ENCODE measurements at places on chromosomes 13 and 19. TPM values are rescaled to one million over a fixed set of nuclear protein-coding genes. Genes with fewer than 3 reads are reported as not detected.

DNA sequence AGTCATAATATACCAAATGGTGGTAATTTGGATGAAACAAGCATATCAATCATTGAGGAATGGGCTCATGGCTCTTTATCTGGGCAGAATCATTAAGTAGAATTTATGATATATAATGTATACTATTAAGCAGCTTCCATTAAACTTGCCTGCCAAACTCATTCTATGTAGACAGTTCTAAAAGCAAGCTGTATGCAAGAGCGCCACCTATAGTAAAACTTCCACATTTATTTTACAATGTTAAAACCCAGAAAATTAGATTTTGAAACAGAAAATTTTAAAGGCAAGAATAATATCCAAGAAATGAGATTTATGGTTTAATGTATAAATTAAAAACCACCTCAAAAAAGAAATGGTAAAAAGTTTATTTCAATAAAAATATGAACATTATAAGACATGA lies 161.5 kb downstream of the MZT1 start:
- no peak for DNase-seq
- H3K4me3 ChIP-seq, result no peak overlapping the region
- no peaks in the 10 kb centered on the region for H3K27me3 ChIP-seq
- no peaks in the 10 kb centered on the region for H3K36me3 ChIP-seq
- no peak overlapping the region for H3K27ac ChIP-seq
- H3K4me1 ChIP-seq, result no peaks in the 10 kb centered on the region

DNA sequence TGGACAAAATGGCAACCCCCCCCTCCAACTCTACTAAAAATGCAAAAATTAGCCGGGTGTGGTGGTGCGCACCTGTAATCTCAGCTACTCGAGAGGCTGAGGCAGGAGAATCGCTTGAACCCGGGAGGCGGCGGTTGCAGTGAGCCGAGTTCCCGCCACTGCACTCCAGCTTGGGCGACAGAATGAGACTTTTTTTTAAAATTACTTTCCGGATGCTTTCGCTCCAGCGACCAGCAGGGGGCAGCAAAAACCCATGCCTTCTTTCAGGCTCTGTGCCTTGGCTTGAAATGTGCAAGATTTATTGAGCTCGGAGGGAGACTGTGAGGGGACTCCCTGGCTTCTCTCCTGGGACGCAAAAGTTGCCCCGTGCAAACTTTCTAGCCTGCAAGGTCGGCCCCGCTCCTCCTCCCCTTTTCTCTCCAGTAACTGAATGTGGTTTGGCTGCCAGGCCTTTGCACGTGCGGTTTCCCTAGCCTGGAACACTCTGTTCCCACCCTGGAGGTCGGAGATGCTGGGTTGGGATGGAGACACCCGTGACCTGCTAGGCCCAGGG lies 61.4 kb upstream of the NFIC start:
- peak overlapping the region; percentile 13 for H3K4me3 ChIP-seq
- H3K4me1 ChIP-seq, result peaks cover 11% of the 10 kb centered on the region
- H3K36me3 ChIP-seq, result no peaks in the 10 kb centered on the region

DNA sequence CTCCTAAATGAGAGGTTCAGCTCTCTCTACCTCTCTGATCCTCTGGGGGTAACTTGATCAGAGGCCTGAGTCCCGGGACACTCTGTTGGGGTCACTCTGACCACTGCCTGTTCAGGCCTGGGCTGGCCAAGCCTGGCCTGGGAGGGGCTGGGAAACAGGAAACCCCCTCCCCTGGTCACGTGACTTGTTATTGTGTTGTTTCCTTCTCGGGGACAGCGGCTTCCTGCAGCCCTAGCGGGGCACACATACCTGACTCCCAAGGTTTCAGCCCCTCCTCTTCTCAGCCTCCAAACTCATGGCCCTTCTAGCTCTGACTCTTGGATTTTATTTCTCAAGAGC lies at the start of gene USHBP1:
USHBP1 (minus strand) TSS at position 105 of the 339 bp plus-strand sequence. CDS start 446 bp downstream, outside the sequence.
- H3K36me3 ChIP-seq, result no peaks in the 10 kb centered on the region
- H3K27ac ChIP-seq, result peak within 1 kb of the TSS; percentile 36
- no peaks in the 10 kb centered on the region for H3K27me3 ChIP-seq
- H3K4me3 ChIP-seq, result peak within 1 kb of the TSS; percentile 13
- peaks cover 6% of the 10 kb centered on the region for H3K4me1 ChIP-seq

DNA sequence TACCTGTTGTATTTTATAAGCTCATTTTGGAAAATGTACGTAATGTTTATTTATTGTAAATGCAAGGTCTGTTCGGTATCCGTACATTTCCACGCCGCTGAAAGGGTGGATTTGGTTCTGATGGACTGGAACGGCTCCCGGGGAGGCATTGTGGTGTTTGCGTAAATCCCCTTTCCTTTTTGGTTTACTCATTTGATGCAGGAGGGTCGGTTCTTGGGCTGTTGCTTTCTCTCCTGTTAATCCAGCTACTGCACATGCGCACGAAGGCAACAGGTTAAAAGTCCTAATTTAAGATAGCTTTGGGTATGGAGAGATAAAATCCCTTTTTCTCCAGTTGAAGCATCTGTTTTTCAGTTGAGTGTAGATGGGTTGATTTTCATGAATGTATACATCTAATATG lies 224.4 kb downstream of the TM9SF2 start:
- no peaks in the 10 kb centered on the region for H3K27me3 ChIP-seq
- no peaks in the 10 kb centered on the region for H3K4me1 ChIP-seq
- no peak overlapping the region for H3K27ac ChIP-seq
- DNase-seq, result no peak
- H3K4me3 ChIP-seq, result no peak overlapping the region

- H3K36me3 ChIP-seq, result no peaks in the 10 kb centered on the region
- H3K27me3 ChIP-seq, result no peaks in the 10 kb centered on the region
- no peak overlapping the region for H3K4me3 ChIP-seq
- no peak for DNase-seq
- H3K27ac ChIP-seq, result no peak overlapping the region
Observed at GRCh38 chr13:98706446-98707110, 45.9 kb downstream of the SLC15A1 start.

DNA sequence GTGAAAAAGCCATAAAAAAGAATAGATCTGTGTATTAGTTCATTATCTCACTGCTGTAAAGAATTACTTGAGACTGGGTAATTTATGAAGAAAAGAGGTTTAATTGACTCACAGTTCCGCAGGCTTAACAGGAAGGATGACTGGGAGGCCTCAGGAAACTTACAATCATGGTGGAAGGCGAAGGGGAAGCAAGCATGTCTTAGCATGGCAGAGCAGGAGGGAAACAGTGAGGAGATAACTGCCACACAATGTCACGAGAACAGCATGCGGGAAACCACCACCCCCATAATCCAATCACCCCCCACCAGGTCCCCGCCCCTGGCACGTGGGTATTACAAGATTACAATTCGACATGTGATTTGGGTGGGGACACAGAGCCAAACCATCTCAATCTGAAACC lies 39.1 kb upstream of the EEF1AKMT1 start:
- H3K4me1 ChIP-seq, result no peaks in the 10 kb centered on the region
- H3K36me3 ChIP-seq, result no peaks in the 10 kb centered on the region
- no peak overlapping the region for H3K4me3 ChIP-seq
- H3K27ac ChIP-seq, result no peak overlapping the region
- no peak for DNase-seq
- H3K27me3 ChIP-seq, result no peaks in the 10 kb centered on the region

DNA sequence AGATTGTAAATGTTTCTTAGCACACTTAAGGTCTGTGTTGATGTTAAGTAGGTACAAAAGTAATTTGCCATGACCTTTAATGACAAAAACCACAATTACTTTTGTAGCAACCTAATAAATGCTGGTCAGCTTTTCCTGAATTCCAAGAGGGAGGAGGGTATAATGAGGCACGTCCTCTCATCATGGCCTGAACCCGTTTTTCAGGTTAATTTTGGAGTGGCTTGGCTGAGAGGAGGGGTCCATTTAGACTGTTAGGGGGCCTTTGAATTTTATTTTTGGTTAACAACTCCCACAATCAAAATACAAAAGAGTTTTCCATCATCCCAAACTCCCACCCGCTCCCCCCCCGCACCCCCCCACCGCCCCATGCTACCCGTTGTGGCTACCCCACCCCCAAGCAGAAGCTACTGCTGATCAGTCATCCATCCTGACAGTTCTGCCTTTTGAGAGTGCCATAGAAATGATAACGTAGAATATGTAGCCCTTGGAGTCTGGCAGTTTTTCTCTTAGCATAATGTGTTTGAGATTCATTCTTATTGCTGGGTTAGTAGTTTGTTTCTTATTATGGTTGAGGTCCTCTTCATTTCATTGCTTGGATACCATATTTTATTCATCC lies 14.4 kb upstream of the PLEKHF1 start:
- no peaks in the 10 kb centered on the region for H3K27me3 ChIP-seq
- H3K36me3 ChIP-seq, result no peaks in the 10 kb centered on the region
- H3K27ac ChIP-seq, result no peak overlapping the region
- H3K4me1 ChIP-seq, result no peaks in the 10 kb centered on the region
- no peak overlapping the region for H3K4me3 ChIP-seq

DNA sequence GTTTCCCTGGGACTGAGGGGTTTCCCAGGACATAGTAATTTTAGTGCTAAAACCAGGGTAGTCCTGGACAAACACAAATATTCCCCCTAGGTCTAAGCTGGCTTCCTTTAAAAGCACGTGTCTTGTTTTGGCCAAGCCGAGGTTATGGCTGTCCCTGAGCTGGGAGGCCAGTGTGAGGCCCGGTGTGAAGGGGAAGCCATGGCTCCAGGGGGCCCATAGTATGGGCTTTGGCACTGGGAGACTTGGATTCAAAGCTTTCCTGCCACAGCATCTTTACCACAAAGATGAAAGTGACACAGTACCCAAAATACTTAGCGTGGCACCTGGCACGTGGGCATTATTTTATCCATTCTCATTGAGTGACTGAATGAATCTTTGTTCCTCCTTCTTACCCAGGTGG lies 345.2 kb downstream of the ZNF536 start:
- no peak for DNase-seq
- no peaks in the 10 kb centered on the region for H3K4me1 ChIP-seq
- H3K27me3 ChIP-seq, result no peaks in the 10 kb centered on the region
- H3K36me3 ChIP-seq, result no peaks in the 10 kb centered on the region
- no peak overlapping the region for H3K4me3 ChIP-seq

GRCh38 chr13:84821261-84821660 lies 939.0 kb upstream of the SLITRK1 start:
- H3K36me3 ChIP-seq, result no peaks in the 10 kb centered on the region
- H3K27me3 ChIP-seq, result no peaks in the 10 kb centered on the region
- no peak overlapping the region for H3K27ac ChIP-seq
- no peak for DNase-seq
- no peak overlapping the region for H3K4me3 ChIP-seq

GRCh38 chr13:59279028-59279427 lies 884.7 kb downstream of the DIAPH3 start:
- no peaks in the 10 kb centered on the region for H3K27me3 ChIP-seq
- DNase-seq, result no peak
- H3K27ac ChIP-seq, result no peak overlapping the region
- H3K4me3 ChIP-seq, result no peak overlapping the region

GRCh38 chr19:1064661-1065605 lies 2.0 kb upstream of the ARHGAP45 start:
- H3K4me1 ChIP-seq, result peaks cover 4% of the 10 kb centered on the region
- no peaks in the 10 kb centered on the region for H3K27me3 ChIP-seq
- no peak overlapping the region for H3K4me3 ChIP-seq
- H3K27ac ChIP-seq, result no peak overlapping the region
- H3K36me3 ChIP-seq, result no peaks in the 10 kb centered on the region

DNA sequence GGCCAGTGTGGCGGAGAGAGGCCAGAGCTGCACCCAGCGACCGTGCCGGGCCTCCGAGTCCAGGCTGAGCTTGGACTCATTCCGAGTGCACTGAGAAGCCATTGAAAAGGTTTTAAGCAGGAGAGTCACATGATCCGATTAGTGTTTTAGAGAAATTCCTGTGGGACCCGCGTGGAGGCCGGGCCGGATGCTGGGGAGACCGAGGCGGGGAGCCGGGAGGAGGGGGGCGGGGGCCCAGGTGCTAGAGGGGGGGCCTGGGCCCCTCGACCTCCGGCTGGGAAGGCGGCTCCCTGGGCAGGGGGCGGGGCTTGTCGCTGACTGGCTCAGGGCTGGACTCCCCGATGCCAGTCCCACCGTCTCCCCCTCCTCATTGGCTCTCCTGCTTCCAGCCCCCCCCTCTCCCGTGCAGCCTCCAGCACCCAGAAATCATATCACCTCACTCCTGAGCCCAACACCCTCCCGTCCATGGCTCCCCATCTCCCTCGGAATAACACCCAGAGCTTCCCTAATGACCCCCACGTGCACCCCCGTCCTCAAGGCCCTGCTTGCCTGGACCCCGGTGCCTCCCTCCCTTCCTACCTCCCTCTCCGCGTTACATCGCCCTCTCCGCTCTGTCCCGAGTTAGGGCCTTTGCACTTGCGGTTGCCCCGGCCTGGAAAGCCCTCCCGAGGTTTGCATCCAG lies 5.2 kb upstream of the ZNF579 start:
- H3K36me3 ChIP-seq, result no peaks in the 10 kb centered on the region
- no peaks in the 10 kb centered on the region for H3K27me3 ChIP-seq
- peak overlapping the region; percentile 24 for H3K4me3 ChIP-seq

DNA sequence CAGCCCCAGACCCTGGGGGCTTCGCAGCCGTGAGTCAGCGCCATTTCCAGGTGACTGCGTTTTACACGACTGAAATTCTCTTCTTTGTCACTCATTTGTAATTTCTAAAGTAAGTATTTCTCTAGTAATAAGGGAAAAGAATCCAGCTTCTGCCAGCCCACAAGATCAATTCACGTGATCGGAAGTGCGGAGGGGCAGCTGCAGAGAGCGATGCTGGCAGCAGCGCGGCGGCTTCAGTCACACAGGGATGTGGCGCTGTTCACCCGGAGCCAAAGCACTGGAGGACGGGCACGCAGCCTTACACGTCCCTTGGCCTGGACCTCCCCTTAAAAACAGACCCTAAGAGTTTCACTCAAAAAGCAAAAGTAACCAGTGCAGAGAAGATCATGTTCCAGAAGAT lies 18.4 kb downstream of the GRTP1 start:
- no peak overlapping the region for H3K27ac ChIP-seq
- H3K36me3 ChIP-seq, result no peaks in the 10 kb centered on the region
- no peaks in the 10 kb centered on the region for H3K27me3 ChIP-seq
- no peak overlapping the region for H3K4me3 ChIP-seq
- H3K4me1 ChIP-seq, result no peaks in the 10 kb centered on the region

CD320 gene
- 65.8 TPM for total RNA-seq

ZNF575 gene
- 1.7 TPM for total RNA-seq

SLC7A9 gene
- total RNA-seq, result 0.79 TPM

ZNF528 gene
- total RNA-seq, result 55.4 TPM

MCEMP1 gene
- total RNA-seq, result not detected

N4BP2L1 gene
- total RNA-seq, result 13.6 TPM

Data from testis (tissue), 5 donors.